ENCODE measurements at places on chromosomes 12 and 14. TPM values are rescaled to one million over a fixed set of nuclear protein-coding genes. Genes with fewer than 3 reads are reported as not detected.

DNA sequence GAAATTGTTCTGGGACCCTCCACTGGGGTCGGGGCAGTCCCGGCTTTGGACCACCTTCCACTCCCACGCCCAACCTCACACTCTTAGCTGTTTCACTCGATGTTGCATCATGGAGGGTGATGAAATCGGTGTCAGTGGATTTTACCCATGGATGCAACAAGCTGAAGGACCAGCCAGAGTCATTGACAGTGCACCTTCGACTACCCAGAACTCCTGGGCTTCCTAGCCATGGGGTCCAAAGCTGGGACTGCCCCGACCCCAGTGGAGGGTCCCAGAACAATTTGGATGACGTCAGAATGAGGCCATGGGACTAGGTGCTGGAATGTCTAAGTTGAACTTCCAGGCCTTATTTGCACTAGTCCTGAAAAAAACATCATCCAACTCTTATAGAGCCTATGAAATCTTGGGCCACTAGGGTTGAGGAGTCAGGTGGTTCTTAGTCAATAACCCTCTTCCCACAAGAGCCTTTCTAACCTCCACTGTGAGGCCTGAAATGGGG lies 882 bp upstream of the IL23A start:
- no peak overlapping the region for H3K4me3 ChIP-seq
- H3K4me1 ChIP-seq: peaks cover 12% of the 10 kb centered on the region
- no peak overlapping the region for H3K27ac ChIP-seq
- peaks cover 11% of the 10 kb centered on the region for H3K36me3 ChIP-seq
- no peaks in the 10 kb centered on the region for H3K27me3 ChIP-seq
- DNase-seq: no peak

SHMT2 gene
- total RNA-seq: 94.1 TPM

TMPRSS12 gene
- total RNA-seq: not detected

NRIP2 gene
- 0.32 TPM for total RNA-seq

PIWIL1 gene
- not detected for total RNA-seq

- H3K36me3 ChIP-seq: no peaks in the 10 kb centered on the region
- H3K4me1 ChIP-seq: no peaks in the 10 kb centered on the region
- H3K27ac ChIP-seq: no peak overlapping the region
- no peak overlapping the region for H3K4me3 ChIP-seq
Measured at GRCh38 chr14:77017666-77018065, 10.8 kb downstream of the IRF2BPL start.

DNA sequence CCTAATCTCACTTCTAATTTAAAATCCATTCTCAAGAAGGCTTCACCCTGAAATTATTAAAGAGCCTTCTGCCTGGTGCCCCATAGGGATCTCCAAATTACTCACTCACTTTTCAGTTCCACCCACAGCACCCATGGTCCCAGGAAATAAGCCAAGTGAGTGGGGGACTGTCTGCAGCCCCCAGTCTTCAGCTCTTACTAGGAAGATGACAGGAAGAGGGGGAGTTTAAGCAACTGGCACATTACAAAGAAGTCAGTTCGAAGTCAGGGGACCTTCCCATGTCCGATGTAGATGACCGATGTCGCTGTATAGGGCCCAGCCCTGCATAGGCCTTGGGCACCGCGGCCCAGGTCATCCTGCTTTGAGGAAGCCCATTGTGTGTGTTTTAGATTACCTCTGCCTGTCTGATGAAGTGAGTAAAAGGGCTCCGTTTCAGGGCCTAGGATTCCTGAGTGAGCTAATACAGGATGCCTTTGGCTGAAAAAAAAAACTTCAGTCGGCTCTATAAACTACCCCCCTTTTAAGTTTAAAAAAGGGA lies 1.9 kb downstream of the ACTN1 start:
- no peaks in the 10 kb centered on the region for H3K27me3 ChIP-seq
- no peak for DNase-seq
- peak overlapping the region; percentile 79 for H3K27ac ChIP-seq
- peaks cover 74% of the 10 kb centered on the region for H3K4me1 ChIP-seq
- H3K4me3 ChIP-seq: peak overlapping the region; percentile 94

WNT1 gene
- not detected for total RNA-seq

GRCh38 chr12:115118177-115118724 lies 434.3 kb upstream of the TBX3 start:
- no peak overlapping the region for H3K27ac ChIP-seq
- H3K27me3 ChIP-seq: no peaks in the 10 kb centered on the region
- no peaks in the 10 kb centered on the region for H3K36me3 ChIP-seq
- H3K4me1 ChIP-seq: no peaks in the 10 kb centered on the region
- no peak for DNase-seq

- H3K4me3 ChIP-seq: no peak overlapping the region
- no peak overlapping the region for H3K27ac ChIP-seq
- no peak for DNase-seq
Measured at GRCh38 chr12:28227251-28227650, 37.0 kb downstream of the CCDC91 start.

GRCh38 chr12:85809500-85809899 lies 26.7 kb downstream of the RASSF9 start:
- no peak overlapping the region for H3K4me3 ChIP-seq
- H3K4me1 ChIP-seq: no peaks in the 10 kb centered on the region
- H3K36me3 ChIP-seq: no peaks in the 10 kb centered on the region

BATF gene
- total RNA-seq: not detected

- no peak overlapping the region for H3K27ac ChIP-seq
- H3K4me3 ChIP-seq: no peak overlapping the region
- H3K27me3 ChIP-seq: no peaks in the 10 kb centered on the region
Measured at GRCh38 chr12:49790741-49791555, 37.3 kb downstream of the NCKAP5L start.

CMA1 gene
- not detected for total RNA-seq

TAPBPL gene
- 1.1 TPM for total RNA-seq

PPTC7 gene
- 4.7 TPM for total RNA-seq

DNA sequence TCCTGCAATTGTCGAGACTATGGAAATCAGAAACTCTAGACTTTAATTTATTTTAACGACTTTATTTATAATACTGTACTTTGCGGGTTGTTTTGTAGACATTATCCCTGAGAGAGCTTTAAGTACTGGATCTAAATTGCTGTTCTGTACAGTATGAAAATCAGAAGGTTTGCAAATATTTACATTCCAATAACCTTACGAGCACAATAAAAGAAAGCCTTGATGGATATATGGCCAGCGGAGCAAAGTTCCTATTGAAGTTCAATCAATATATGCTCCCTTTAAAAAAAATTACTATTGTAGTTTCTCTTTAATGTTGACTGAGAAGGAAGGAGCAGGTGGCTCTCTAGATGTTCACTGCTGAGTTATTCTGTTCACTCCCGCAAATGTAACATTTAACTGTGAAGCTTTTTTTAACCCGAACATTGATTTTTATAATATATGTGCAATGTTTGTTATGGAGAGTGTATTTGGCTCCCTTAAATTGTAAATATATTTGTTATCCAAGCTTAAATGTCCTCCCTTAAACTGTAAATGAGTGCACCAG lies 235.3 kb downstream of the PLCZ1 start:
- no peak for DNase-seq
- no peaks in the 10 kb centered on the region for H3K27me3 ChIP-seq
- no peak overlapping the region for H3K27ac ChIP-seq
- H3K36me3 ChIP-seq: no peaks in the 10 kb centered on the region

- H3K4me1 ChIP-seq: no peaks in the 10 kb centered on the region
- no peak overlapping the region for H3K4me3 ChIP-seq
- no peaks in the 10 kb centered on the region for H3K27me3 ChIP-seq
Measured at GRCh38 chr12:28939427-28939826, 209.7 kb upstream of the FAR2 start.

P3H3 gene
- 0.63 TPM for total RNA-seq

RPL10L gene
- not detected for total RNA-seq

- no peak overlapping the region for H3K4me3 ChIP-seq
- peak overlapping the region; percentile 37 for H3K27ac ChIP-seq
- H3K36me3 ChIP-seq: peaks cover 60% of the 10 kb centered on the region
- H3K4me1 ChIP-seq: peaks cover 51% of the 10 kb centered on the region
- H3K27me3 ChIP-seq: no peaks in the 10 kb centered on the region
Measured at GRCh38 chr12:128811806-128812205, 12.0 kb downstream of the SLC15A4 start.

- H3K4me1 ChIP-seq: 0 out of 2 replicates have a peak, but pooled peaks cover 3% of the 10 kb centered on the region
- H3K36me3 ChIP-seq: peaks cover 26% of the 10 kb centered on the region
- no peak overlapping the region for H3K4me3 ChIP-seq
- H3K27ac ChIP-seq: no peak overlapping the region
- H3K27me3 ChIP-seq: no peaks in the 10 kb centered on the region
Measured at GRCh38 chr14:50635141-50635540, 33.0 kb downstream of the SAV1 start.

SELPLG gene
- total RNA-seq: 2.1 TPM

DNA sequence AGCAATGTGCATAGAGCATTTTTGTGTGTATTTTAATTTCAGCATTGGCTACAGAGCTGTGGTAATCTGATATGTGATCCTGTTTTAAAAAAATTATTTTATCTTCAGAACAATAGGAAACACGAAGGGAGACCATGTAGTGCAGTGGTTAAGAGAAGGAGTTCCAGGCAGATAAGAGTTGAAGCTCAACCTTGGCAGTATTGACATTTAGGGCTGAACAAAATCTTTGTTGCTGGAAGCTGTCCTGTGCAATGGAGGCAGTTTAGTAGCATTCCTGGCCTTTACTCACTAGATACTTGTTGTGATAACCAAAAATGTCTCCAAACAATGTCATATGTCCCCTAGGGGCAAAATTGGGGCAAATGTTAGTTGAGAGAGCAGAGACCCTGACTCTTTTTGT lies 59.2 kb downstream of the CHST11 start:
- no peaks in the 10 kb centered on the region for H3K27me3 ChIP-seq
- H3K4me1 ChIP-seq: no peaks in the 10 kb centered on the region
- no peak for DNase-seq
- H3K36me3 ChIP-seq: no peaks in the 10 kb centered on the region
- no peak overlapping the region for H3K4me3 ChIP-seq

DNA sequence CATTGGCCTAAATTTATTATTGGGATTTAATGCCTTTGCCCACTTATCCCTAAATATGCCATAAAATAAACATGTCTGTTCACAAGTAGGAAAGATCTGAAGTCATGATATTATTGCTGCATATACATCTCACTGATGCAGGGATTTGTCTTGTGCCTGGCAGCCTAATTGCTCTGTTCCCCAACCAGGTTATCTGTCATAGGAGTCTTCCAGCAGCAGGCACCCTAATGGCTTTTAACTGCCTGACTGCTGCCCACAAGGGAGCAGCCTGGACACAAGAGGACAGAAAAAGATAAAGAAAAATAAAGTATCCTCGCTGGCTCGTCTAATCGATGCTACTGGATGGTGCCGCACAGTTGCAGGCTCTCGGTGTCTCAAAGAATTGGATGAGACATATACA lies 337.6 kb upstream of the FAR2 start:
- H3K4me3 ChIP-seq: no peak overlapping the region
- no peaks in the 10 kb centered on the region for H3K4me1 ChIP-seq
- no peaks in the 10 kb centered on the region for H3K36me3 ChIP-seq
- no peaks in the 10 kb centered on the region for H3K27me3 ChIP-seq
- H3K27ac ChIP-seq: no peak overlapping the region
- DNase-seq: no peak

CFAP54 gene
- not detected for total RNA-seq

GRCh38 chr12:87311206-87311605 lies 718.0 kb downstream of the C12orf50 start:
- H3K4me1 ChIP-seq: no peaks in the 10 kb centered on the region
- no peak overlapping the region for H3K4me3 ChIP-seq
- H3K36me3 ChIP-seq: no peaks in the 10 kb centered on the region
- H3K27ac ChIP-seq: no peak overlapping the region
- no peak for DNase-seq

DNA sequence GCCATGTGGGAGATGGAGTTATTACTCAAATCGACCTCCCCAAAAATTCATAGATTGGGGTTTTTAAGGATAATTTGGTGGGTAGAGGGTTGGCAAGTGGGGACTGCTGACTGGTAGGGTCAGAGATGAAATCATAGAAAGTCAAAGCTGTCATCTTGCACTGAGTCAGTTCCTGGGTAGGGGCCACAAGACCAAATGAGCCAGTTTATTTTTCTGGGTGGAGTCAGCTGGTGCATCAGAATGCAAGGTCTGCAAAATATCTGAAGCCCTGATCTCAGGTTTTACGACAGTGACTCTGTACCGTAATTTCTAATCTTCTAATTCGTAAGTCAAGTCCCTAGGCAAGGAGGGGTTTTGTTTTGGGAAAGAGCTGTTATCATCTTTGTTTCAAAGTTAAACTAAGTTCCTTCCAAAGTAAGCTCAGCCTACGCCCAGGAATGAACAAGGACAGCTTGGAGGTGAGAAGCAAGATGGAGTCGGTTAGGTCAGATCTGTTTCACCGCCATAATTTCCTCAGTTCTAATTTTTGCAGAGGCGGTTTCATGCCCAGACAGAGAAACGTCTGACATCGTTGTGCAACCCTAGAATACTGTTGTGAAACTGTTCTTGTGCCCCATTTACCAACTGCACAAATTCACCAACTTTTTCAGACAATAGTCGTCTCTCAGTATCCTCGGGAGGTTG lies 104.5 kb upstream of the SFSWAP start:
- H3K4me1 ChIP-seq: no peaks in the 10 kb centered on the region
- H3K27ac ChIP-seq: no peak overlapping the region
- H3K27me3 ChIP-seq: peaks cover 49% of the 10 kb centered on the region

DNA sequence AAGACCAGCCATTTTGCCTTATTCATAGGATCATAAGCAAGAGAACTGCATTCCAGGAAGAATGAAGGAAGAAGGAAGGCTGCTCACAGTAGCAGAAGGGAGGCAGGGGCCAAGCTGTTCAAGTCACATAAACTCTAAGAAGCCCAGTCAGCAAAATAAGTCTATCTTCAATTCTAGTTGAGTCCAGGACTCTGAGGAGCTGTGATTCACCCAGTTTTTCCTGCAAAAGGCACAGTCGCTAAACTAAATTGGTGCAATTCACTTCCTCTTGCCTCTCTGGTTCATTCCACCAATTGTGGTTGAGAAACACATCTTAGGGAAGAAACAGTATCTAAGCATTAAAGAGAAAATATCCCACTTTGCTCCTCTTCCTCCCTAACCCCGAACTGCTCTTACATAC lies 9.8 kb downstream of the ZNF641 start:
- H3K27ac ChIP-seq: no peak overlapping the region
- DNase-seq: no peak
- H3K4me3 ChIP-seq: no peak overlapping the region
- peaks cover 32% of the 10 kb centered on the region for H3K36me3 ChIP-seq
- no peaks in the 10 kb centered on the region for H3K4me1 ChIP-seq

TAS2R9 gene
- total RNA-seq: not detected

DNA sequence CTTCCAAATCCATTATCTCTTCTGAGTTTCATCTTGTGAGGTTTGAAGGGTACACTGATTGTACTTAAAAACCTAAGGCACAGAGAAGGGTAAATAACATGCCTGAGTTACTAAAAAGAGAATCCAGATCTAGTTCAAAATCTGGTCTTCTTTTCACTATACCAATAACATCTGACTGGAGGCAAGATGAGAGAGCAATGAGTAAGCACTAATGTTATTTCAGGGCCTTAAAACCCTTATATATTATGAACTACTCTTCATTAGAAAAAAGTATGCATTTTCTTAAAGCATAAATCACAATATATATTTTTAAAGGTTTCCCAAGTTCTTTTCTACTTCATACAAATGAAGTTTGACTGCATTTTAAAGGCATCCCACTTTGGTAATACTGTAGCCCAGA lies 60.2 kb downstream of the GXYLT1 start:
- no peaks in the 10 kb centered on the region for H3K27me3 ChIP-seq
- H3K36me3 ChIP-seq: peaks cover 14% of the 10 kb centered on the region
- peaks cover under 1% of the 10 kb centered on the region for H3K4me1 ChIP-seq
- H3K27ac ChIP-seq: no peak overlapping the region
- no peak overlapping the region for H3K4me3 ChIP-seq
- no peak for DNase-seq

PTCSC3 gene
- not detected for total RNA-seq

Data from SJSA1 (cell line).